ENCODE measurements at places on chromosomes 16 and 17.
A peak's percentile ranks its signal among the peaks of the same experiment; 100 is the strongest.

GRCh38 chr17:17086585-17086984, 44.3 kb downstream of the MPRIP start:
- DNase-seq: no peak

- DNase-seq: no peak
Observed at GRCh38 chr16:66996324-66996982, 8.1 kb downstream of the CES4A start.

GRCh38 chr17:9729735-9730420, 61.5 kb downstream of the DHRS7C start:
- no peak for DNase-seq

DNA sequence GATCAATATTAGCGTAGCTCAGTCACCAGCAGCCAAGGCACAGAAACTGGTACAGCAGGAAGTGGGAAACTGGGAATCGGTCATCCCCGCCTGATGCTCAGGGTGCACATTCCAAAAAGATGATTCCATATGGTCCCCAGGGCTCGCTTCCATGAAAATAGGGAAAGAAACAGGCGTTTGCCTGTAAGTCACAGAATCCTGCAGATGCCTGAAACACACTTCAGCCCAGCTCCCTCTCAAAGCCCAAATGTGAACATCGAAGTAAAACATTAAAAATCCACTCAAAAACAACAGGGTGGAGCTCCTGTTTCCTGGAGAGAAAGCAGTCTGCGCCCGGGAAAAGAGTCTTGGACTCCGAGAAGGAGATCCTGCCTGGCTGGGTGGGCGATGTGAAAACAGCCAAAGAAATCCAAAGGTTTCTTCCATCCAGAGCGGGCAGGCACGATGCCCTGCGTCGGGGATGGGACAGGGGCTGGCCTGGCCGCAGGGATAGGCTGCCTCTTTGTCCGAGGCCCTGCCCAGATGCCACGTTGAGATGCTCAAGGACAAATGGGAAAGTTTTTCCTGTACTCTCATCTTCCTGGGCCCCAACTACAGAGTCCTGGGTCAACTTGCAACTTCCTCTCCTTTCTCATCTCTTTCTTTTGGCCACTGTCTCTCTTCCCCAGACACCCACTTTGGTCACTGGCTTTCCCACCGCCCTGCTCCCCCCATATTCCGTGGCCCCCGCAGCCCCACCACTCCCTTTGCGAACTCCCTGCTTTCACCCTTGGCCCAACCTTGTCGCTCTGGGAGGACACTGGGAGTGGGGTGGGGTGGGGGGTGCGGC, 743 bp downstream of the WIPI1 start:
- no peak for DNase-seq

DNA sequence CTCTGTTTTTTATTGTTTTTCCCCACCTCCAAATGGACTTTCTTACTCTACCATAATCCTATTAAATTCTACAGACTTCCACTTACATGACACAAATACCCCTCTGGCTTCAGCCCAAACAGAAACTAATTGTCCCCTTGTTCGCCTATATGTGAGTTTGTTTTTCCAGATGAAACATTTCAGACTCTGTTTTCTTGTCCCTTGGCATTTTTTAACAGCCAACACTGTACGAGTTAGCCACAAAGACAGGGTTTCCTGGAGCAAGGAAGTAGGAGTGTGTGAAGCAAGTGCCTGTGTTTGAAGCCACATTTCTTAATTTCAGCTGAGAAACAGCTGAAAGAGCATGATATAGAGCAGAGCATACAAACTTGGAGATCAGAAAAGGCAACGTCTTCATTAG, 382.2 kb upstream of the CDH5 start:
- DNase-seq: no peak

- no peak for DNase-seq
Observed at GRCh38 chr16:86064431-86065250, 165.7 kb downstream of the IRF8 start.

DNA sequence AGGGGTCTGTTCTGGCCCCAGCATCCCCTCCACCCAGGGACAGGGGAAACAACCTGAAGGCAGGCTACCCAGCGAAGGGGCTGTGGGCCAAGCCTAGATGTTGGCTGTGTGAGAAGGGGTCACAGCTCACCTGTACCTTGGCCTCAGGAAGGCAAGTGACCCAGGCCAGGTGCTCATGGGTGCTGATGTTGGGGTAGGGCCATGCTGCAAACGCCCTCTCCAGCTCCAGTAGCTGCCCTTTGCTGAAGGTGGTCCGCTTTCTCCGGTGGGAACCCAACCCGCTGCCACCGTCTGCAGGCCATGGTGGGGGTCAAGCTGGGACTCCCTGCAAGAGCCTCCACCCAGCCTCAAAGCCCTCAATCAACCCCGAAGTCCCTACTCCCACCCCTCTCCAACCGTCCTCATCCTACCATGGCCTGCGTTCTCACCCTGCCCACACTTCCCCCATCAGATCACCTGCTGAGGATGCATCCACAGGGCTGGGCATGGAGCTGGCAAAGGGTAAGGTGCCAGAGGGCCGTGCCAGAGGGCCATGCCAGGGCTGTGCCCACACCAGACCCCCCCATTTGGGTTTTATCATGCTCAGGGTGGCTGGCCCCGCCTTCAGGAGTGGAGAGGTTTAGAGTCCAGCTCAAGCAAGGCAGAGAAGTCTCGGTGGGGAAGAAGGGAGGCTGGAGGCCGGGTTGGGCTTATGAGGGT, at the start of gene SEBOX:
Gene SEBOX, minus strand, starts transcription at position 535 of the 699 bp plus-strand sequence. Its CDS starts 48 bp downstream, at position 487.
- no peak for DNase-seq

- peak; percentile 81 for DNase-seq
Observed at GRCh38 chr17:75778861-75779249, 5.8 kb upstream of the UNK start.

DNA sequence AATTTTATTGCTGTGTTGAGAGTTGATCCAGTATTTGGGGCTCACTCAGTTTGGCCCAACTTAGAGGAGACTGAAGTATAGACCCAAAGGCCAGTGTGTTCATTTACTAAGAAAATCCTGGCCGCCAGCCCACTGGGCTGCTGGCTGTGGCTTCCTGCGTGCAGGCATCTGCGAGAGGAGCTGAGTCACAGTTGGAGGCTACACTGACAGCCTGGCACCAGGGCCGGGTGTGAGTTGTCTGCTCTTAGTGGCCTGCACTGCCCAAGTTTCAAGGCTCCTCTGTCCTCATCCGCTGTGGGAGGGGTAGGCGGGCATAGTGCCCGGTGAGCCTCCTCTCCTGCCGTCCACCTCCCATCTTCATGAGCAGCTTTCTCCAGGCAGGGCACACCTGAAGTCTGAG, 54.2 kb downstream of the PLD6 start:
- peak; percentile 57 for DNase-seq

DNA sequence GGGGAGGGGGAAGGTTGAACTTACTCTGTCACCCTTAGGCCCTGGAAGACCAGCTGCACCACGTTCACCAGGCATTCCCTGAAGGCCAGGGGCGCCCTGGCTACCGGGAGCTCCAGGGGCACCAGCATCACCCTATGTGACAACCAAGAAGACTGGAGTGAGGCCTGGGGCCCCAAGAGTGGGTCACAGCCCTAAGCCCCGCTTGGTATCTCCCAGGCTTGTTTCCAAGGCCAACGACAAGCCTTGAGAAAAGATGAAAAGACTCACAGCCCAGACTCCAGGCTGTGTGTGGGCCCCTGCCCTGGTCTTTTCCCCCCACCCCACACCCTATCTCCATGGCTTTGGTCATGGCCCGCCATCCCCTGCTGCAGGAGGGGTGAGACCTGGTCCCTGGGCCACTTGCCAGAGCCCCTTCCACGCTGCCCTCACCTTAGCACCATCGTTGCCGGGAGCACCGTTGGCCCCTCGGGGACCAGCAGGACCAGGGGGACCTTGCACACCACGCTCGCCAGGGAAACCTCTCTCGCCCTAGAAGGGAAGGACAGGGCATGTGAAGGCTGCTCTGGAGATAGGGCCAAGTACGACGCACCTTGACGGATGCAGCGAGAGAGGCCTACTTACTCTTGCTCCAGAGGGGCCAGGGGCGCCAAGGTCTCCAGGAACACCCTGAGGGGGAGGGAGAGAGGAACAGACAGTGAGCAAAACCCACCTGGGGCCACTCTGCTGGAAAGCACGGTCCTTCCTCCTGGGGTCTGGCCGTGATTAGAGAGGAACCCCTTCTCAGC, 9.9 kb downstream of the COL1A1 start:
- no peak for DNase-seq

GRCh38 chr16:85645021-85645589, 32.0 kb downstream of the GSE1 start:
- no peak for DNase-seq

- no peak for DNase-seq
Observed at GRCh38 chr16:19936441-19936840, 51.8 kb upstream of the GPRC5B start.

- no peak for DNase-seq
Observed at GRCh38 chr17:55037828-55038227, 69.3 kb downstream of the STXBP4 start.

DNA sequence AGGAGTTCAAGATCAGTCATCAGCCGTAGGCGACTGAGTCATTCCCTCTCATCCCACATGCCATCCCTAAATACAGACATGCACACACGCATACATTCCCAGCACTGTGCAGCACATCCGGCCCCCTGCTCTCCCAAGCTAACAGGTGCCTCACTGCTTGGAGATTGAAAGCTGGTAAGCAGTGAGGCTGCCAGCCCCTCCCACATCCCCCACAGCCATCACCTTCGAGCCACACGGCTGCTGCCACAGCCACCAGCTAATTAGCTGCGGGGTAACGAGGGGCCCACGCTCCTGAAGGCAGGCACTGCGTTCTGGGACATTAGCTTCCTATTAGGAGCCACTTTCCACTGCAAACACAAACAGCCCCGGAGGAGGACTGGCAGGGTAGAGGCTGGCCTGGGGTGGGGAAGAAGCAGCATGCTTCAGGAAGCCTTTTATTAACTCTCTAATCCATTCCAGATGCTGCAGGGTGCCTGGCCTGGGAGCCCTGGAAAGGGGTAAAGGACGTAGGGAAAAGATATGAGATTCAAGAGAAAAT, 179.6 kb downstream of the CCT6B start:
- DNase-seq: no peak

GRCh38 chr17:46212634-46213435, 19.6 kb upstream of the KANSL1 start:
- peak; percentile 60 for DNase-seq

DNA sequence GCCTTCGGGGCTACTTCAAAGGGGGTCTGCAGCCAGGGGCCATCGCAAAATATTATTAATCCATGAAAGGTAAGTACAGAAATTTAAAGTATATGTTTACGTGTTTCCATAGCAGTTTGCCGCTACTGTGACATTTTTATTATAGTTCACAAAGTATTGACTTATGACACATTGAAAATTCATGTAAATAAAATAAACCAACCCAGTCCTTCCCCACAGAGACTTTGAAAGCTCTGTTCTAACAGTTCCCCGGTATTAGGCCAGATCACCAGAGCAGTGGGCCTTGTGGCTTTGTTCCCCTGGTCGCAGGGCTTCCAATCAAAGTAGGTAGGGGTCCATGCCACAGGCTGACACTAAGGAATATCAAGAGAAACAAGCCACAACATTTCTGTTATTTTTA, 13.9 kb downstream of the KIAA0753 start:
- no peak for DNase-seq
